ENCODE measurements at places on chromosomes 6 and 20.
A peak's percentile ranks its signal among the peaks of the same experiment; 100 is the strongest.

DNA sequence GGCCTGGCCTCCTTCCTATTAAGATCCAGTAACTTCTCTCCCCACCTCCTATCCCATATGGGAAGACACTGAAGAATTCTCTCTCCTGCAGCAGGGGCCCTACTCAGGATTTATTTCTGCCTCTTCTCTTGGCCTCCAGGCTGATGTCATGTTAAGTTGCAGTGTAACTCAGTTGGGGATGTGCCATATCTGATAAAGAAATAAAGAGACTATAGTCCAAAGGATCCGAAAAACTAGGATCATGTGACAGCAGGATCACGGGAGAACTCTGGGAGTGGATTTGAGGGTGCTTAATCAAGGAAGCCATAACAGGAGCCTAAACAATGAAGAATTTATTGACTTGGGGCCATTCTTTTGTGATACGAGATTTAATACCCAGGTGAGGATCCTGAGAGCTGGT is 38.5 kb upstream of the TGM6 start:
- no peak for DNase-seq

DNA sequence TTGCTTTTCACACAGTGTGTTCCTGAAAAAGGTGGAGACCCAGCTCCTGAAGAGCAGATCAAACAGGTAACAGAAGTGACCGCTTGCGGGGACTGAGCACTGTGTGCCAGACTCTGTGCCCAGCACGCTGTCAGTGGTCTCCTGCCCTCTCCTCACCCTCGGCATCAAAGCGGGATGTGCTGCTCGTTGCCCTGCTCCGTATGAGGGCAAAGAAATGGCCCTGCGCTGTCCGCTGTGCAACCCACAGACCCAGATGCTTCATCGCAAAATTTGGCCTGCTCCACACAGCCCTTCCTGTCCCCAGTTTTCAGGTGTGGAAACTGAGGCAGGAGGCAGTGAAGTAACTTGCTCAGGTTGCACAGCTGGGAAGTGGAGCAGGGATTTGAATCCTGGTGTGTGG is 13.7 kb downstream of the UQCC2 start:
- no peak for DNase-seq

GRCh38 chr6:104540743-104541142 is 319.0 kb downstream of the HACE1 start:
- DNase-seq: no peak

- DNase-seq: no peak
These were observed 8.3 kb downstream of the GCLC start for GRCh38 chr6:53536561-53536960.

DNA sequence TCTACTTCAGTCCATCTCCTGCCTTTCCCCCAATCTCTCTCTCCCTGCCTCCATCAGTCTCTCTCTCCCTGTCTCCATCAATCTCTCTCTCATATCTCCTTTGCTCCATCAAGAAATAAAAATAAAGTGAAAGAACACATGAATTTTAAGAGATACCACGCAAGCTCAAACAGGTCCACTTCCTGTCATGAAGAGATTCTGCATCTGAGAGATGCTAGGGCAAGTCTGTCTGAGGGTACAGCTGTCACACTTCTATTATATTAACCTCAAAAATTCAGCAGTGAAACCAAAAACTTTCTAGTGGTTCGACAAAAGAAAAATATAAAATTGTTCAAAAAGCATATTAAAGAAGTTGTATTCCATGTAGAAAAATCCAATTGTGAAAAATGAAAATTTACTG is 296.8 kb upstream of the RSPO3 start:
- DNase-seq: no peak

- no peak for DNase-seq
These were observed 25.2 kb downstream of the SNX14 start for GRCh38 chr6:85568411-85568810.

DNA sequence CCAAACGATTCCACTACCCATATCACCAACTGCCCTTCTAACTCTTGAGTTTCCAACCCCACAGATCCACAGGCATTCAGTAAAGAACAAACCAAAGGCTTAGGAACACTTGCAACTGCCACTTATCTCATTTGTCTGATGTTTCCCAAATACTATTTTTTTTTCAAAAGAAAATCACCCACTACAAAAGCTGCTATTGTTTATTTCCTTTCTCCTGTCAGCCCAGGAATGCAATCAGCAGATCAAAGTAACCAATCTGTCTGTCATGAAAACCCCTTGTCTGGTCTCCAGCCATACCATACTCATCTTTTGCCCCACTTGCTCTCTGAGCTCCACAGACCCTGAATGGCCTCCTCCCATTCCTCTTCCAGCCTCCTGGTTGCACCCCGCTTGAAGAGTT is 8.8 kb upstream of the CST8 start:
- DNase-seq: no peak

DNA sequence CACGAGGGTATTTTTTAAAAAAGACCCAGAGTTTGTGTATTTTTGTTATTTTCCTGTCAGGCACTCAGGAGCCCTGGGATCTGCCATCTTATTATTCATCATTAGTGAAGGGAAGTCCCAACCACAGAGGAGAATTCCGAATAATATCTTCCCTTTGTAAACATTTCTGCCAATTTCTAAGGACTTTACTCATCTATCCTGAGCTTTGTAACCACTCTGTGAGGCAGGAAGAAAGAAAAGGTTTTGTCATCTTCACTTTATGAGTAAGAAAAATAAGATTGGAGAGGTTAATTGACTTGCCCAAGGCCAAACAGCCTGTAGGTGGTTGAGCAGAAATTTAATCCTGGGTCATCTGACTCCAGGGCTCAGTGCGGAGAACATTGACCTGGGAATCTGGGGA is 23.0 kb upstream of the IYD start:
- no peak for DNase-seq

GRCh38 chr6:36858407-36858981 is 16.1 kb downstream of the PPIL1 start:
- DNase-seq: no peak

- no peak for DNase-seq
These were observed 131.4 kb upstream of the TRAF3IP2 start for GRCh38 chr6:111737065-111737521.

GRCh38 chr6:106163446-106163965 is 77.4 kb downstream of the PRDM1 start:
- no peak for DNase-seq

- no peak for DNase-seq
These were observed 633.4 kb upstream of the EPHA7 start for GRCh38 chr6:94052749-94053148.

DNA sequence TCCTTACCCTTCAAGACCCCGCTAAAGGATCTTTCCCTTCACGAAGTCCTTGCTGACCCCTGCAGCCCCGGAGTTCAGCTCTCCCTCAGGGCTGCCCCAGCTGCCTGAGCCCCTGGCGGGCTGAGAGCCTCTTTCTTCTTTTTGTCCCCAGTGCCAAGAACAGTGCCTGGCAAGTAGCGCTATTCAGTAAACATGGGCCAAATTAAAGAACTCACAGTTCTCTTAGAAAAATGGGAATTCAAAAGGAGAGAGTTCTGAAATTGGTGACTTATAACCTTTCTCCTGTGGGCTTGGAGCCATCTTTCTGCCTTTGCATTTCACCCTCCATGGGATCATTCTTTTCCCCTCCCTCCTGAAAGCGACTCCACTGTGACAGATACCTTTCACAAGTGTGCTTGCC is 227.2 kb downstream of the TMEM242 start:
- no peak for DNase-seq

GRCh38 chr6:2916158-2916925 is 13.2 kb upstream of the SERPINB9 start:
- no peak for DNase-seq

GRCh38 chr6:40550202-40551101 is 36.7 kb downstream of the LRFN2 start:
- DNase-seq: peak; percentile 47

- DNase-seq: no peak
These were observed 112.0 kb upstream of the MTHFD1L start for GRCh38 chr6:150753371-150754064.

- DNase-seq: no peak
These were observed 366.5 kb downstream of the QKI start for GRCh38 chr6:163780994-163781393.

DNA sequence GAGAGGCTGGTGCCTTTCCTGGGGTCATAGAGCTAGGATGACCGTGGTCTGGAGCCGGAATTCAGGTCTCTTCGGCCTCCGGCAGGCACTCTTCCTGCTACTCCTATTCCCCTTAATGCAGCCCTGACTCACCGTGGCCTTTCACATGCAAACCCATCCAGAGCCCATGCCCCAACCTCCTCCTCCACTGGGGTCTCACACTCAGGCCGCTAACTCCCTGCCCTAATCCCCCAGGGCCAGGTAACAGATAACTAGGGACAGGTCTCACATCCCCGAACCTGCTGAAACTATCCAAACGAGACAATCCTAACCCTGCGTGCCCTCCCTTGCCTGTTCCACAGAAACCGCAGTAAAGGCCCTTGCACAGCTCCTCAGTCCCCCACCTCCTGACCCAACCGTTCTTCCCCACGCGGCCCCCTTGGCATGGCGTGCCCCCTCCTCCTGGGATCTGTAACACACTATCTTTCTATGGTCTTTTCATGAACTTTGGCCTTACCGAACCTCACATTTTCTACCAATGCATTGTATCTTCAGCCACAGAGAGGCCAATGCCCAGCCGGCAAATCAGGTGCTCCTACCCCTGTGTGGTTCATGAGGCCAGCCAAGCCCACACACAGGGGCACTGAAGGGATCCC is 245.4 kb upstream of the EXOC2 start:
- DNase-seq: no peak

DNA sequence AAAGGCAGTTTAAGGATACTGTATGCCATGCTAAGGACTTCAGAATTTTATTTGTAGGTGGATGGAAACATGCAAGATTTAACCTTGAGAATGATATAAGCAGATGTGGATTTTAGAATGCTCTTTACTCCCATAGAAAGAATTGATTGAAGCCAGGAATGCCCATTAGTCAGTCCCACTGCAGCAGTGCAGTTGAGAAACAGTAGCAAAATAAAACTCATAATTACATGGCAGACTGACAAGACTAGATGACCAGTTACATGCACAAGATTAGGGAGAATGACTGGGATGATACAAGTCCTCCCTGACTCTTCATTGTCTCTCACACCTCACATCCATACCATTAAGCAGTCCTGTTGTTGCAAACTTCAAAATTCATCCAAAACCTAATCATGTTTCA is 83.9 kb downstream of the PDE10A start:
- no peak for DNase-seq

GRCh38 chr6:110617057-110617456 is 140.6 kb upstream of the SLC22A16 start:
- DNase-seq: no peak

- no peak for DNase-seq
These were observed 3.0 kb downstream of the ADGRF4 start for GRCh38 chr6:47701363-47701762.

GRCh38 chr6:119499797-119500196 is 150.2 kb upstream of the MAN1A1 start:
- DNase-seq: no peak

- DNase-seq: no peak
These were observed 27.0 kb upstream of the CALHM6 start for GRCh38 chr6:116434056-116434725.

DNA sequence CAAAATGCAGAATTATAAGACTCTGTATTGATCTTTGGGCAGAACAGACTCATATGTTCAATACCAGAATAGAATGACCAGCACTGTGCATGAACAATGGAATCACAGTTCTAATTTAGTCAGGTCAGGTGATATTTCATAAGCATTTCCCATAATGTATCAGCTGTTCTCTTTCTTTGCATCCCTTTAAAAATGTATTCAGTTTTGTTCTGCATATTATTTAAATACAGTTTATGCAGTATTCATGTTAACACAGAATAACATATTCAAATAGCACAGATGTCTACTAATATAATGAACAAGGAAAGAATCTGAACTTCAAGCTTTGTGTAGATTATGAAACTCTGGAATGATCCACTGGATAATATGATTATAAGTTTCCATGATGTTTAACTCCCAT is 128.5 kb downstream of the LAMP5 start:
- DNase-seq: no peak

DNA sequence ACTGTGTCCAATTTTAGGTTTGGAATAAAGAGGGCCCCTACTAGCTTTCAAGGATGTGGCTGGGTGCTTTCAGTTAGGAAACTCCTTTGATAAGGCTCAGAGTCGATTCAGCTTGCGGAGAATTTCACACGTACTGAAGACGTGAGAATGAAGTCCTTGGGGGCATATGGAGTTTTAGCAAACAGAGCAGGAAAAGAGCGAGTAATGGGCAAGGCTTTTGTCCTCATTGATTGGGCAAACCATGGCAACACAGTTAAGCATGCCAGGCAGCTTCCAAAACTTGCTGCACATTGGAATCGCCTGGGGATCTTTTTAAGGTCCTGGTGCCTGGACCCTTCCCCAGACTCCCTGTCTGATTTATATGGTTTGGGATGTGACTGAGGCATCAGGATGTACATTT is 29.2 kb downstream of the ISM1 start:
- no peak for DNase-seq

- DNase-seq: no peak
These were observed 102.9 kb downstream of the CEBPB start for GRCh38 chr20:50293284-50294139.

DNA sequence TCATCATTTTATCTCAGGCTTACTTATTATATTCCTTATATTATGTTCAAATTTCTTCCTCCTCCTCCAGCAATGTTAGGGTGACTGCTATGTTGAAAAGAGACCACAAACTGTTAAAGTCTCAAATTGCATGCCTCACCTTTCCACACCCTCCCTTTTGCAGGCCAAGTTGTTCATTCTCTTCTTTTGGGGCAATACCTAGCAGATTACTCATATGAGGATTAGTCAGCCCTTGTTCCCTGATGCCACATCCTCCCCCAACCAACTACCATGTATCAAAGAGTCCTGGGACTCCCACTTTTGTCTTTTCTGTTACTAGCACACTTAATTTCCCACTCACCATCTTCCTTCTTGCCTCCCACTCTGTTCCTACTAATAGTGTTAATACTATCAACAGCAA is 434.7 kb downstream of the BCKDHB start:
- DNase-seq: no peak

DNA sequence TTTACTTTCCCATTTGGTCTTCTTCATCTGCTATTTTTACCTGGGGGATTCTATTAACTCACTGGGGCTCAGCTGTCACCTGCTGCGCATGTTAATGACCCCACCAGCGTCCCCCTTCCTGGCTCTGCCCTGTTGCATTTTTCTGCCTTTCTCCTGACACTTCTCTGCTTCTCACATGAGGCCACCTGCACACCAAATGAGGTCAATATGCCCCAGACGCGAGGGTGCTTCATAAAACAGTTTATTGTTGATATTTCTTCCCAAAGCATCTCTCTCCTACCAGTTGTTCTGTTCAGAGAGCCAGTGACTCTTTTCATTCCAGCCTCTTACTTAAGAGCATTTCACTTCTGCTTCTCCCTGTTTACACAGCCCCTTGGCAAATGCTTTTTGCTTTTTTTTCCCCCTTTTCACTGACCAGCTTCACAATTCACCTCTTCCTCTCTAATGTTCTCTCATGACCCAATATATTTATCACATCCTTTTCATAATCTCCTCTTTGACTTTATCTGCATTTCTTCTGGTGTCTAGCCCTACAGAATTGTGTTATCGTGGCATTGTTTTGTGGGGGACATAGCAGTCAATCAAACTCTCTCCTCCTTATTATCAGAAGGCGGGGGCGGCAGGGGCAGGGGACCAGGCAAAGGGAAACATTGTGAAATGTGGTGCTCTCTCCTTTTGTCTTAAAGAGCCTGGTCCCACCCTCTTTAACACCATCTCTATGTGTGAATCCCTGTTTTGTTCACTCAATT is 545.8 kb upstream of the CITED2 start:
- DNase-seq: no peak

Measured in LNCaP clone FGC (cell line).